ENCODE measurements at places on chromosomes 16 and 17. TPM values are rescaled to one million over a fixed set of nuclear protein-coding genes. Genes with fewer than 3 reads are reported as not detected.

Gene VAT1L
- total RNA-seq: 3.9 TPM

Gene AANAT
- not detected for total RNA-seq

Gene SARM1
- 1.1 TPM for total RNA-seq

Gene C16orf96
- total RNA-seq: not detected

Gene CCL11
- total RNA-seq: not detected

Gene CLEC18C
- total RNA-seq: 0.19 TPM

Gene SPAG5
- 30.4 TPM for total RNA-seq

Gene LLGL2
- total RNA-seq: 21.5 TPM

Gene RNF227
- 3.0 TPM for total RNA-seq

Gene CDRT15
- total RNA-seq: not detected

Gene HID1
- total RNA-seq: 19.3 TPM

Gene BCL6B
- 99.3 TPM for total RNA-seq

Gene SCNN1B
- total RNA-seq: 0.32 TPM

Gene TADA2A
- 27.4 TPM for total RNA-seq

Gene CTRL
- total RNA-seq: 0.76 TPM

Gene MYO1C
- total RNA-seq: 154 TPM

Gene EVI2A
- 0.16 TPM for total RNA-seq

Gene BRICD5
- 2.1 TPM for total RNA-seq

Gene MILR1
- 3.5 TPM for total RNA-seq

Gene CYB5D1
- 9.9 TPM for total RNA-seq

Gene SOX8
- 0.16 TPM for total RNA-seq

Gene MYCBPAP
- 0.16 TPM for total RNA-seq

Gene SALL1
- not detected for total RNA-seq

Gene CEP295NL
- 6.4 TPM for total RNA-seq

Gene FTO
- 32.4 TPM for total RNA-seq

Gene ZNHIT3
- total RNA-seq: 22.8 TPM

Gene RANGRF
- 7.8 TPM for total RNA-seq

Gene KRTAP2-2
- not detected for total RNA-seq

Gene ABCA5
- total RNA-seq: 13.6 TPM

Gene FOXF1
- 0.19 TPM for total RNA-seq

Gene CHD9NB
- total RNA-seq: 0.97 TPM

Gene NEUROD2
- not detected for total RNA-seq

Gene TOP3A
- 25.7 TPM for total RNA-seq
